NCI-H1436 treated with DMSO at 0.1 percent for 48 hours (cell line): ENCODE measurements at places on chromosomes 4 and X.

GRCh38 chrX:69615779-69616456, at the start of gene EDA:
TSS of gene EDA (plus strand) at chrX:69616113.
- DNase-seq = no peak

DNA sequence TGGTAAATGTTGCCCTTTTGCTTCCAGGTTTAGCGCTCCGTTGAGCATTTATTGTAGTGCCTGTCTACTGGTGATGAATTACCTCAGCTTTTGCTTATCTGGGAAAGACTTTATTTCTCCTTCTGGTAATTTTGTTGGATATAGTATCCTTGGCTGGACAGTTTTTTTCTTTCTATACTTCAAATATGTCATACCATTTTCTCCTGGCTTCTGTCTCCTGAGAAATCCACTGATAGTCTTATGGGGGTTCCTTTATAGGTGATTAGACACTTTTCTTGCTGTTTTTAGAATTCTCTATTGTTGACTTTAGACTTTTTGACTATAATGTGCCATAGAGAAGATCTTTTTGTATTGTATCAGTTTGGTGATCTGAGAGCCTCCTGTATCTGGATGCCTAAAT, 73.5 kb downstream of the ARFIP1 start:
- no peak for DNase-seq

DNA sequence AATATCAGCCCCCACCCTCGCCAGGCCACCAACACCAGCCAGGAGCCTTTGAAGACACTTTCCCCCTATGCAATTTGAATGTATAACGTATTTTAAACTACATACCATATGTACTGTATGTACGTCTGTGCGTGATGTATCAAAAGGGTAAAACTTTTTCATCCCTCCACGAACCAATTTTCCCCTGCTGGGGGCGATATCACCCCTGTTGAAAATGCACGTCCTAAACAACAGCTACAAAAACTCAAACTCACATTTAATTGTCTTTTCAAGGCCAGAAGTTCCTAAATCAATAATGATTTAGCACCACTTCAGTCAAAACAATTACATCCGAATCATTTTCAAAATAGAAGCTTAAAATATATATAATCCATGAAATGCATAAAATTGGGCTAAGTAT, 1.4 kb downstream of the VEGFD start:
- DNase-seq = no peak

DNA sequence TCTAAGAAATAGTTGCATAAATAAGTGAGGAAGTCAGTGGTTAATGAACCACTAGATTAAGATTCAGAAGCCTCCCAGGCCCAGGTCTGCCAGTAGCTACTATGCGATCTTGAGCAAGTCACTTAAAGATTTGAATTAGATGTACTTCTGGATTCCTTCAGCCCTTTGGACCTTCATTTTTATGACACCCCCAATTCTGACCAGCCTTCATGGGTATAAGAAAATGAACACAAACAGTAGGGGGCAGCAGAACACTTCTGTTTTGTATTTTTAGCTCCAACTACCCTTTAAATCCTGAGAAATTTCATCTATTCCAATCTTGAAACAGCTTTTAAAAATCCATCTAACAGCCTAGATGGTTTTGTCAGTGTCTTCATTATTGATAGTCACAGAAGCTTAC, 19.0 kb downstream of the TMEM47 start:
- no peak for DNase-seq

DNA sequence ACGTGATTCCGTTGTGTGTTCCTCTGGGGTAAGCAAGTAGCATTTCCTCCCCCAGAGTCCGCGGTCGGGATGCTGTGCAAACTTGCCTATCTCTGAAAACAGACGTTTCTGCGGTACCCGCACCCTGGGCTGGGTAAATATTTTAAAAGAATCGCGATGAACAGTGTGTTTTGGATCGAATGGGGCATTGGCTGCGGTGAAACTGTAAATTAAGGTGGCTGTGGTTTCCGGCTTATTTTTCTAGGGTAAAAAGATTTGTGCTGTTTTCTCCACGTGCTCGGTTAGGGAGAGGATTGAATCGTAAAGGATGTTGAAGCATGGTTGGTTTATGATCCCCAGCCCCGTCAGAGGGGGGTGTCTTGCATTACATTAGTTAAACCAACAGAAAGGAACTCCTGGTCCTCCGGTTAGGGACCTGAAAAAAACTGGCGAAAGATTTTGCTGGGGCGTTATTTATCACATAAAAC, 1.2 kb downstream of the HHIP start:
- DNase-seq = no peak

GRCh38 chr4:109713500-109713899, 10.3 kb upstream of the CASP6 start:
- no peak for DNase-seq

- no peak for DNase-seq
These were observed 91.2 kb downstream of the NXF2 start for GRCh38 chrX:102338162-102338561.

DNA sequence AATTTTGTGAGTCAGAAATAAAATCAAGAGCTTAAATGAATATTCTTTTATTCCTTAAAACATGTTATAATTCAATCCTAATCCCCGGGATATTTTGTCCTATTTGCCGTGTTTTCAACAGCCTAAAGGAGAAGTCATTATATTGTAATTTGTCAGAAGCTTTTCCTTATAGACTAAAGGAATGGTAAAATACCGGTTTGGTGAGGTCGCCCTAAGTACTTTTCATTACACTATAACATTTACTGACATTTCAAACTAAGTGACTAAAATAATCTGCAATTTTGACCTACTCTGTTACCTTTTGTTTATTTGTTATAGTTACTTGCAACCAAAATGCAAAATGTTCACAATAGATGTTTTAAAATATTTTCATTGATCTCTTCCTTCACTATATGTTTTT, 8.8 kb downstream of the DCLK2 start:
- no peak for DNase-seq

GRCh38 chr4:87985097-87985886, 9.8 kb downstream of the SPP1 start:
- no peak for DNase-seq

- DNase-seq = no peak
These were observed 150.4 kb downstream of the CENPC start for GRCh38 chr4:67394879-67395278.

DNA sequence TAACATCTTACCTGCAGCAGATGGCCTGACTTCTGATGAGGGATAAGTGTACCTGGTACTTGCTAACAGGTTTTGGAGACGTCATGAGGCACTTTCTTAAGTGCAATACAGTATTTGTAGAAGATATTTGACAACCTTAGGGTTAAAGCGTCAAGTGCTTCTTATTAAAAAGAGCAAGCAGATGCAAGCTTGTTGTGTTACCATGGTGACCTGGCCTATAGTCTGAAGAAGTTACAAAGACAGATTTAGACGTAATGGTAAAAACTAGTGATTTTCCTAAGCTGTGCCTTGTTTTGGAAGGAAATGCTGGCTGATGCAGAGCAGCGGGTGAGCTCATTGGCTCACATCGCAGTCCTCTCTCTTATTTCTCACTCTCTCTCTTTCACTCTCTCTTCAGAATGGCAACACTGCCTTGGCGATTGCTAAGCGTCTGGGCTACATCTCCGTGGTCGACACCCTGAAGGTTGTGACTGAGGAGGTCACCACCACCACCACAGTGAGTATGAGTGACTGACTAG, 243.6 kb downstream of the ANK2 start:
- no peak for DNase-seq

- no peak for DNase-seq
These were observed 171.3 kb downstream of the PTTG2 start for GRCh38 chr4:38131371-38132091.

DNA sequence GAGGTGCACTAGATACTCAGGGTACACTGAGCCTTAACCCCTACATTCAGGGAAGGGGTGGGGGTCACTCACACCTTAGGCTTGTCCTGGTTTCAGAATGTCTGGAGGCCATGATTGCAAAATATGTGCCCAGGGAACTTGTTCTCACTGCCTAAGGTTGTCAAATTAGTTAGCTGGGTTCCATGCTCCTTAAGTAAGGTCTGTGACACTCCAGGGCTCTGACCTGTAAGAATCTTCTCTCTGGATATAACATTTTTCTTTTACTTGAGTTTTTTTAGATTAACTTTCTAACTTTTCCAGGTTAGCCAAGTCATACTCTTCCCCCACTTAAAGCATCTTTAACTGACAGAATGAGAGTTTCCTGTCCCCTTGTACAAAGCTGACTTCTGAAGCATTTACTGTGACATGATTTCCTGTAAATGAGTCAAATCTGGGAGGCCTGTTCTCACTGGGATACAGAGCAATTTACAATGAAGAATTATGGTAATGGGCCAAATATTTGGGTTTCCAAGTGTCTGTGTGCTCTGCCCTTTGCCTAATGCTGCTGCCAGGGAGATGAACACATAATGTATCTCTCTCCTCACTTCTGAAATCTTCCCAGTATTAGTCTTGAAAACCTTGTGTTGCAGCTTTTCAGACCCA, 101.7 kb downstream of the GATB start:
- no peak for DNase-seq

GRCh38 chrX:41946235-41946634, 22.9 kb upstream of the CASK start:
- no peak for DNase-seq

DNA sequence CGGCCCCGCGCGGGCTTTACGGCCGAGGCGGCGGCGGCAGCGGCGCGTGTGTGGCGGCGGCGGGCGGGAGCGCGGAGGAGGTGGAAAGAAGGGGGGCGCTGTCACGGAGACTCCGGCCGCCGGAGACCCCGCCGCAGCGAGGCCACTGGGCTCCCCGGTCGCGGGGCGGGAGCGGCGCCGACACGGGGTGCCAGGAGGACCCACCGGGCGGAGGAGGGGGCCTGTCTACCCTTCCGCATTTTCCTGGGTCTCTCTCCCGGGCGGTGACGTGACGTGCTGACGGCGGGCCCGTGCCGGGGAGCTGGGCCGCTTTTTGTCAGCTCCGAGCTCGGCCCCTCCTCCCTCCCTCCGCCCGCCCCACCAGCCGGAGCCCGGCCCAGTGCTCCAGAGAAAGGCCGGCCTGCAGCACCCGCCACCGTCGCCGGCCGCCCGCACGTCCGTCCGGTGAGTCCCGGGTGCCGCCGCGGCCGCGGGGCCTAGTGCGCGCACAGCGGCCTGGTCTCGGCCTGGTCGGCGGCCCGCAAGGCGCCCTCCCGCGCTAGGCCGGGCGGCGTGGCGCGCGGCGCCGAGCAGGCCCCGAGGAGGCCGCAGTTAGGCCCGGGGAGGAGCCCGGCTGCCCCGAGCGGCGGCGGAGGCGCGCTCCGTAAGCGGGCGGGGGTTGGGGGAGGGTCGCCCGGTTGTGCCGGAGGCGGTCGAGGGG, at the start of gene ZFX:
ZFX (plus strand) TSS at position 379 of the 700 bp plus-strand sequence. CDS start 23,014 bp downstream, outside the sequence.
- no peak for DNase-seq

- no peak for DNase-seq
These were observed 112.7 kb downstream of the CLCN5 start for GRCh38 chrX:50035126-50035525.

DNA sequence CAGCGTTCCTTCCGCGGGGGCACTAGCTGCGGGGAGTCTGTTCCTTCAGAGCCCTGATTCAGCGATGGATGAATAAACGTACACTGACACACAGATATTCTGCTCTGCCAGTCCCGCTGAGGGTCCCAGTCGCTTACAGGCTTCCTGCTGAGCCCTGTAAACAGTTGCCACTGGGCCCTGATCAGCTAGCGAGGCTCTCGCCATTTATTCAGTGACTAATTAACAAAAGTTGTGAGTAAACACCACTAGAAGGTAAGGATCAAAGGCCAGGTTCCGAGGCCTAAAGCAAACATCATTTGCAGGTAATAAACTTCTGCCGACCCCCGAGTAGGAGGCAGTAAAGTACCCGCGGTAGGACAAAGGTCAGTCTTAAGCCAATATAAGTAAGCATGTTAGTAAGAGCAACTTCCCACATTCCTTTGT, 442.6 kb upstream of the GALNT7 start:
- DNase-seq = no peak

DNA sequence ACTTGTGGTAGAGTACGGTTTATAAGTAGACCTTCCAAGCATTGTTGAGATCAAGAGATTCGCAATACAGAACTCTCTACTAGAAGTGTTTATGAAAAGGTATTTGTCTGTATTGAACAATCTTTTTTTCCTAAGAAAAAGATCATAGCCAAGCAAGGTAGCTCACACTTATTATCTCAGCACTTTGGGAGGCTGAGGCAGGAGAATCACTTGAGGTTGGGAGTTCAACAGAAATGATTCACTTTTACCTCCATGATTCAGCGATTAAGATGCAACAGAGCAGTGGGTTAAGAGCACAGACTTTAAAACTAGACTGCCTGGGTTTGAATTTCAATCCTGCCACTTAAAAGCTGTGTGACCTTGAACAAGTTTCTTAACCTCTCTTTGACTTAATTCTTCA, 74.3 kb downstream of the TMEM156 start:
- DNase-seq = no peak

GRCh38 chr4:8605289-8605688, 12.7 kb downstream of the CPZ start:
- DNase-seq = no peak
